Renal pelvis (tissue), 12 donors: ENCODE measurements at places on chromosomes 3 and 15. TPM values are rescaled to one million over a fixed set of nuclear protein-coding genes. Genes with fewer than 3 reads are reported as not detected.

GRCh38 chr3:186361762-186362536 lies at the start of gene DGKG:
Gene DGKG (minus strand): TSS chr3:186362234. CDS start chr3:186320459, 41,775 bp downstream.
- peak; percentile 31 for DNase-seq

- DNase-seq = no peak
Observed at GRCh38 chr3:27479806-27480543, 4.2 kb downstream of the SLC4A7 start.

DNA sequence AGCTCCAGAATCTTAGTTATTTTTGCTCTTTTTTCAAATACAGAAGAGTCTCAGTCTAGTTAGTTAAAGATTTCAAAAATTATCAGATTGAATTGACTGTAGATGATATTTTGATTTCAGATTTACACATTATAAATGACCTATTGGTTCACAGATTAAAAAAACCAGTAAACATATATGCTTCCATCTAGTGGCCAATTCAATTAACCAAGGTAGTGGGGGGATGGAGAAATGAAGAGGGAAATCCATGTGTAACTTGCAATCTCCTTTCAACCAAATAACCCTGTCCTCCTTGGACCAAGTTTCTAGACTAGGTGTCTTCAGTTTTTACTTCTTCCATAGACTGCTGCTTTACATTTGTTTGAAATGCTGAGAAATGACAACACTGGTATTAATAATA lies 789.8 kb downstream of the ROBO1 start:
- no peak for DNase-seq

LYZL4 gene
- not detected for polyA plus RNA-seq

MCF2L2 gene
- polyA plus RNA-seq = 1.5 TPM
